ENCODE measurements at places on chromosomes 6 and 20.

GRCh38 chr6:92810913-92811312 lies 608.4 kb downstream of the EPHA7 start:
- no peak for DNase-seq

GRCh38 chr6:30463651-30464618 lies 25.4 kb upstream of the HLA-E start:
- DNase-seq = peak; percentile 55

- DNase-seq = no peak
These were observed 22.1 kb downstream of the BLOC1S5 start for GRCh38 chr6:8041913-8042583.

- DNase-seq = no peak
These were observed 160.0 kb downstream of the PDE7B start for GRCh38 chr6:136011475-136011874.

- no peak for DNase-seq
These were observed 118.7 kb downstream of the TOX2 start for GRCh38 chr20:44033344-44033743.

DNA sequence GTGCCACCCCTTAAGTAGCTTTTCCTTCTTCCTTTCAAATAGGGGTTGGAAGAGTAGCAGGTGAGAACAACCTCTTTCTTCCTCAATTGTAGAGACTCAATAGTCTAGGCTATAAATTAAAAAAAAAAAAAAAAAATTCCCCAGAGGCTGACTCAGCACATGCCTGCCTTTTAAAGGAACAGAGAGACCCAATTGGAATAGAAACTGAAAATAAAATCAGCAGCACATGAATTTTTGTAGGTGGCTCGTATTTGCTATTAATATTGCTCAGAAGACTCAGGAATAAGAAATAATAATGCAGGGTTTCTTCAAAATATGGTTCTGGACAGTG lies 19.3 kb downstream of the TOP1 start:
- peak; percentile 43 for DNase-seq

DNA sequence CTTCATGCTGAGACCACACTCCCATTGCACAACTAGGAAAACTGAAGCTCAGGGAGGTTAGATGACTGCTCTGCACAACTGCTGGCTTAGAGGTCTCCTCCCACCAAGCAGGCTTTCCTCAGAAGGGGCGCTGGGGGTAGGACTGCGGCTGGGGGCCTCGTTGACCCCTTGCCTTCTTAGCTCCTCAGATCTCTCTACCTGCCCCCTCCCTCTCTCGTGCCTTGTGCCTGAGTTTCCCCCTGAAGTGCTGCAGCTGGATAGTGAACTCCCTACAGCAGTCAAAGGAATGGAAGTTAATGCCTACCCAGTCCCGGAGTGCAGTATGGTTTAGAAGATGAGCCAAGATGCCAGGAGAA lies 149.8 kb downstream of the GRM4 start:
- no peak for DNase-seq

DNA sequence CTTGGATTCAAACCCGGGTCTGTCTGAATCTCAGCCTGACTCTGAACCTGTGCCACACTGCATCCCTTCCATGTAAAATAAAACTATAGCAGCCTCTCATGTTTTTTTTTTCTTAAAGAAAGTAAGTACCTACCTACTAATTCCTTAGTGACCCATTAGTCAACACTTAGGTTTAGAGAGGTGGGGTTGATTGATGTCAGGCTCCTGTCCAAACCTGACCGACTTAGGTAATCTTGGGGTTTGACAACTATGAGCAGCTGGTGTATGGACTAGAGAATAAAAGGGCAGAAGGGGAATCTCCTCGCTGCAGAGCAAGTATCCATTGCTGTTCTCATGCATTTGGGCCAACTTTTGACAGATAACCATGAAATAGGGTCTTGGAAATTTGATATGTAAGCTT lies 6.5 kb downstream of the NKAIN2 start:
- DNase-seq = no peak

DNA sequence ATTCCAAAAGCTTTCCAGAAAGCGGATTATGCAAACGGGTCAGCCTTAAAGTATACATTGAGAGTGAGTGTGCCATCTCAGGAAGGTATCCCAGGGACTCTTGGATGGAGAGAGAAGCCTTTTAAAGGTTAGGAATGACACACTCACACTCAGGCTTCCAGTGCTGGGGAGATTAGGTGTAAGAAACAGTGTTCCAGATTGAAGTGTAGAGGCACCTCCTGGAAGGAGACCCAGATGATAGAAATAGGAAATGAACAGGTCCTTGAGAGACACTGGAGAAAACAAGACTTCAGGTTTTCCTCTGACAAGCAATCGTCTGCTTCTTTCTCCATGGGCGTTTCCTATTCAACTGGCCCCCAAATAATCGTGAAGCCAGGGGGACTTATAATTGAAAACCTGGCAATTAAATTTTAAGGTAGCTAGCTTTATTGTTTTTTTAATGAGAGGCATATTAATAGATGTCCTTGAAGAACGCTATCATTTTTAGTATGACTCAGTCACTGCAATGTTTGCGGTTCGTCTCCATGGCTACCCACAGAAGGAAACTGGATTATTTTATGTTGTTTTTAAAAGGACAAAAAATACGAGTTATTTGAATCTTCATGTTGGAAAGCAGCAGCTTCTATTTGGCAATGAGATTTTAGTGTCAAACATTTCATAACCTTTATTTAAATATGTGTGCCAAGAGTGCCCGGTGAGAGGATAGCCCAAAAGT lies 85.3 kb downstream of the TRMT6 start:
- DNase-seq = peak; percentile 20

GRCh38 chr20:32271620-32272019 lies 5.8 kb upstream of the KIF3B start:
- no peak for DNase-seq

DNA sequence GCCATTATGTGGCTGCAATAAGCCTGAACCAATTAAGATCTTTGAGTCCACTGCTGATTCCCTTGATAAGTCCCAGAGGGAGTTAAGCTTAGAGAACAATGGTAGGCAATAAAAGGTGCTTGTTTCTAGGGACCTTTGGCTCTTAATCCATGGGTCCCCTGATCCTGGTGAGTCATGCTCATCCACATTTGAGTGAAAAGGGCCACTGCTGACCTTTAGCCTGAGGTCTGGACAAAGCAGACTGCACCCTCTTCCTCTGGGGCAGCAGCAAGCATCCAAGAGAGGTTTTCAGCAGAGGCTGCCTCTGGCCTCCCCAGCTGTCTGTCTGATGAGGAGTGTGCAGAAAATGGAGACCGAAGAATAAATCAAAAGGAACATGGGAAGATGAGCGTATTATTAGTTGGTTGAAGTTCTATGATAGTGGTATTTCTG lies 16.1 kb upstream of the SCGN start:
- DNase-seq = no peak

- peak; percentile 26 for DNase-seq
These were observed 102.1 kb downstream of the FLRT3 start for GRCh38 chr20:14235355-14235754.

DNA sequence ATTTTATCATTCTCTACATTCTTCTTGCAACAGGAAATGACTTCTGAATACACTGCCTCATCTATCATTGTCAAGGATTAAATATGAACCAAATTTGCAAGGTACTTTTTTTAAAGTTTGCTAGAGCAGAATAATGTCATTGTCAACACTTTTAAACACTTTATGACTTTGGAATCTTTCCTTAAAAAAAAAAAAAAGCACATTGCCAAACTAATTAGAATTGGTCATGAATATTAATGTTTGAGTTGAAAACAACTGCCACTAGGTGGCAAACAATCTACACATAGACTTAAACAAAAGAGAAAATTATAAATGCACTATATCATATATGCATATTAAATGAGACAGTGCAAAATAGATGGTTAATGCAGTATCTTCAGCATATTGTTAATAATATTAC lies 32.5 kb upstream of the TMEM244 start:
- DNase-seq = no peak

DNA sequence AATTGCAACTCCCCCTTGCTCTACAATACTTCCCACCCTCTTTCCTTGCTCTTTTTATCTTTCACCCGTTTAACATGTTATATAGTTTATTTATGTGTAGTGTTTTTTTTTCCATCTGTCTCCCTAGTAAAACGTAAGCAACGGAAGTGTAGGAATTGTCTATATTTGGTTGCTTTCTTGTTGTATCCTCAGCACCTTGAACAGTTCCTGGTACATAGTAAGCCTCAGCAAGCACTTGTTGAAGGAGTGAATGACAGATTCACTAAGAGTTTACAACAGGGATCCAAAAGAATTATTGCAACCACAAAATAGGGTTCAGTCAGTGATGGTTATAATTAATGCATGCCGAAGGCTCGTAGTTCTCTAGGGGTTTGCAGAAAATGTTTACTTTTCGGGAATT lies 242.7 kb downstream of the SAMD5 start:
- DNase-seq = no peak

GRCh38 chr20:652615-653109 lies 338 bp downstream of the SRXN1 start:
- DNase-seq = peak; percentile 56

GRCh38 chr6:1670711-1671462 lies 61.2 kb downstream of the FOXC1 start:
- no peak for DNase-seq

GRCh38 chr6:108564178-108564577 lies 3.5 kb downstream of the FOXO3 start:
- DNase-seq = peak; percentile 68

- DNase-seq = no peak
These were observed 48.7 kb upstream of the SRPK1 start for GRCh38 chr6:35969646-35970045.

- DNase-seq = peak; percentile 12
These were observed 41.5 kb downstream of the PLCB4 start for GRCh38 chr20:9110365-9110764.

GRCh38 chr6:165676435-165677068 lies 13.5 kb upstream of the PDE10A start:
- no peak for DNase-seq

DNA sequence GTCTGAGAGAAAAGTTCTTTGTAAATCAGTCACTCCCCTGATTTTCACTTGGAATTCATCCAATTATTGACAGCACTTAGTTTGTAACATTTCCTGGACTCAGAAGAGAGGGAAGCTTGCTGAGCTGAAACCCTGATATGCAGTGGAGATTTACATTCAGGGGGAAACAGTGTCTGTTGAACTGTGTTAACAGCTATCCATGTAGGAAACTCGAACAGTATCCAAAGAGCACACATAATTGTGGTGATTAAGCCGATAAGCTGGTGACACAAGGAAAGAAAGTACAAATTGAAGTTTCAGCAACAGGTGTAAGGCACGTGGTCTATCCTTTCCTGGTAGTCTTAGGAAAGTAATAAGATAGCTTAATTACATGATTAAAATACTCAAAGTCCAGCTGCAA lies 78.1 kb upstream of the FLRT3 start:
- DNase-seq = no peak

DNA sequence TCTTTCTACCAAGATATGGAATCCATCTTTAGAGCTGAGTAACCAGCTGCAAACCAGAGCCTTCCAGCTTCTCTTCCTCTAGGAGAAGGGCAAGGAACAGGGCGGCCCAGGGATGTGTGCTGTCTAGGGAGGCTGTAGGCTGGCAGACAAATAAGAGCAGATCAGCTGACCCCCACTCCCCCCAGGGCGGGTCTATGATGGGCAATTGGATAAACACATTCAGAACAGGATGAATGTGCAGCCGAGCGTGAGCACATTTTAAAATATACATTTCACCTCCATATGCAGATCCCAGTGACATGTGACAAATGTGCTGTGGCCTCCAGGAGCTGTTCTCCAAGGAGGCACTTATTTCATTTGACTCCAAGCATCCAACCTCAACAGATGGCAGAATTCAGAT lies 580.1 kb downstream of the PTPRT start:
- no peak for DNase-seq

DNA sequence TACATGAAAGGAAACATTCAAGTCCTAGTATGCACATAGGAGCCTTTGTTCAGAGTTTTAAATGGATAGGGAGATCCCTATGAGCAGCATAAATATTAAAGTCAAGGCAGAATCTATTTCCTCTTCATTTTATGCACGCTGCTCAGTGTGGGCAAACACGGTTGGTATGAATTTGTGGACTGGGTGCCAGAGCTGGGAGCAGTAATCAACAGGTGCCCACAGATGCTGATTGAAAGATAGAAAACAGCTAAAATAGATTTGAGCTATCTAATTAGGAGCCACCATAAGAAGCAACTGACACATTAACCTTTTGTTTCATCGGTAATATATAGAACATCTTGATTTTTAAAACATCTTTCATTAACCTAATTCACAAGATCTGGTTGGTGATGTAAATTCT lies 175.5 kb downstream of the EYS start:
- no peak for DNase-seq

- no peak for DNase-seq
These were observed 935.1 kb downstream of the KIF16B start for GRCh38 chr20:15637950-15638754.

- no peak for DNase-seq
These were observed 307.4 kb downstream of the TRDN start for GRCh38 chr6:123329337-123329736.

- no peak for DNase-seq
These were observed 83.1 kb downstream of the MRPL14 start for GRCh38 chr6:44044154-44044539.

GRCh38 chr6:146253691-146254090 lies 224.8 kb downstream of the GRM1 start:
- no peak for DNase-seq

DNA sequence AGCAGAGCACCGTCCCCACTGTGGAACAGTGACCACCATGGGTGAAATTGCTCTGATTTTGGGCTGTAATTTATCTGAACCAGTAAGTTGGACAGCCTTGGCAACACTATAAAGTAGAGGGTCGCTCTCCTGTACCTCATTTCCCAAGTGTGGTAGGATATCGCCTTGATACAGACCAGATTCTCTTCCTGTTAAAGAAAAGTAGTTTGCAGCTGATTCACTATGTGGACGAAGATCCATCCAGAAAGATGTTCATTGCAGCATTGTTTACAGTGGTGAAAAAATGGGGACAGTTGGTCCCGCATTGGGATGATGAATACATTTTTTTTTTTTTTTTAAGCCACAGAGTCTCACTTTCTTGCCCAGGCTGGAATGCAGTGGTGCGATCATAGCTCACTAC lies 74.3 kb downstream of the SLX4IP start:
- DNase-seq = no peak
